ENCODE measurements at places on chromosomes 4 and X. TPM values are rescaled to one million over a fixed set of nuclear protein-coding genes. Genes with fewer than 3 reads are reported as not detected.

Gene XG
- 1.3 TPM for total RNA-seq

Gene TBX22
- 0.09 TPM for total RNA-seq

Gene MAP3K15
- total RNA-seq, result 1.6 TPM

Gene RBM47
- total RNA-seq, result 37.8 TPM

Gene RIPPLY1
- total RNA-seq, result not detected

Gene STPG2
- 0.85 TPM for total RNA-seq

Gene UCP1
- total RNA-seq, result not detected

Gene TMEM150C
- 4.3 TPM for total RNA-seq

Gene KLB
- total RNA-seq, result not detected

Gene PAGE2B
- not detected for total RNA-seq

Gene MRFAP1L1
- total RNA-seq, result 66.9 TPM

Gene SSX2
- total RNA-seq, result not detected

Gene RTL5
- 36.1 TPM for total RNA-seq

Gene PCSK1N
- 42.8 TPM for total RNA-seq

Gene USP9X
- total RNA-seq, result 87.0 TPM

Gene MAGEA2B
- not detected for total RNA-seq

Gene ADAMTS3
- total RNA-seq, result 10.7 TPM

Gene SASH3
- not detected for total RNA-seq

Gene PRRG1
- 8.3 TPM for total RNA-seq

Gene NXF2
- total RNA-seq, result not detected

Gene TRPC5OS
- not detected for total RNA-seq

Gene ATOH1
- not detected for total RNA-seq

Gene XIAP
- total RNA-seq, result 38.1 TPM

Gene IDH3G
- total RNA-seq, result 55.0 TPM

Gene CT47A1
- not detected for total RNA-seq

Gene GRIA2
- total RNA-seq, result 4.4 TPM

Gene ARHGAP24
- total RNA-seq, result 15.0 TPM

Gene ERAS
- 0.33 TPM for total RNA-seq

Gene CORIN
- 1.1 TPM for total RNA-seq

Gene PLS3
- 443 TPM for total RNA-seq

Gene NR3C2
- total RNA-seq, result 5.2 TPM

Gene MTTP
- 0.75 TPM for total RNA-seq

Gene HTRA3
- 27.9 TPM for total RNA-seq

Gene TEX11
- not detected for total RNA-seq

Gene CPLX1
- total RNA-seq, result 4.6 TPM

Gene NXF2B
- not detected for total RNA-seq

Gene SLIT2
- 168 TPM for total RNA-seq

Gene CHIC1
- 10.8 TPM for total RNA-seq

Gene GYG2
- 62.8 TPM for total RNA-seq

Gene ARMCX1
- 24.8 TPM for total RNA-seq

Gene TENT5D
- total RNA-seq, result not detected

Gene MAPK10
- 20.8 TPM for total RNA-seq

Gene TMEM154
- total RNA-seq, result 1.2 TPM

Data from mesothelial cell of epicardium (in vitro differentiated cells).